ENCODE measurements at places on chromosomes 16 and 17. TPM values are rescaled to one million over a fixed set of nuclear protein-coding genes. Genes with fewer than 3 reads are reported as not detected.

Gene ATP2C2
- 6.1 TPM for total RNA-seq

Gene PIK3R6
- total RNA-seq = under 0.01 TPM

Gene SSTR5
- total RNA-seq = not detected

Gene DYNC1LI2
- 183 TPM for total RNA-seq

Gene GSG1L
- 5.3 TPM for total RNA-seq

Gene SCN4A
- not detected for total RNA-seq

Gene CDH15
- 0.41 TPM for total RNA-seq

Gene PTX4
- total RNA-seq = not detected

Gene MYO15B
- total RNA-seq = 19.6 TPM

Gene SLC52A1
- not detected for total RNA-seq

Gene PYY
- total RNA-seq = not detected

Gene PRSS27
- total RNA-seq = 1.6 TPM

Gene PRM3
- total RNA-seq = not detected

Gene KRTAP4-4
- total RNA-seq = not detected

Gene TEKT1
- total RNA-seq = 0.41 TPM

Gene CFAP97D1
- not detected for total RNA-seq

Gene SLC2A4
- total RNA-seq = under 0.01 TPM

Gene CACNG5
- 2.9 TPM for total RNA-seq

Gene TVP23A
- 17.5 TPM for total RNA-seq

Gene LONP2
- 62.4 TPM for total RNA-seq

Gene TRPV3
- total RNA-seq = 0.82 TPM

Gene NEUROD2
- total RNA-seq = 44.8 TPM

Gene SHISA9
- 13.9 TPM for total RNA-seq

Gene NPIPA8
- 4.9 TPM for total RNA-seq

Gene EMP2
- 2.4 TPM for total RNA-seq

Gene TPSAB1
- total RNA-seq = not detected

Gene CMTM1
- 4.1 TPM for total RNA-seq

Gene CRYBA1
- total RNA-seq = not detected

Gene PRSS36
- 1.6 TPM for total RNA-seq

Gene SEC14L5
- total RNA-seq = 0.41 TPM

Gene CCL14
- not detected for total RNA-seq
